ENCODE measurements at places on chromosomes 12 and 14. TPM values are rescaled to one million over a fixed set of nuclear protein-coding genes. Genes with fewer than 3 reads are reported as not detected.
A peak's percentile ranks its signal among the peaks of the same experiment; 100 is the strongest.

DNA sequence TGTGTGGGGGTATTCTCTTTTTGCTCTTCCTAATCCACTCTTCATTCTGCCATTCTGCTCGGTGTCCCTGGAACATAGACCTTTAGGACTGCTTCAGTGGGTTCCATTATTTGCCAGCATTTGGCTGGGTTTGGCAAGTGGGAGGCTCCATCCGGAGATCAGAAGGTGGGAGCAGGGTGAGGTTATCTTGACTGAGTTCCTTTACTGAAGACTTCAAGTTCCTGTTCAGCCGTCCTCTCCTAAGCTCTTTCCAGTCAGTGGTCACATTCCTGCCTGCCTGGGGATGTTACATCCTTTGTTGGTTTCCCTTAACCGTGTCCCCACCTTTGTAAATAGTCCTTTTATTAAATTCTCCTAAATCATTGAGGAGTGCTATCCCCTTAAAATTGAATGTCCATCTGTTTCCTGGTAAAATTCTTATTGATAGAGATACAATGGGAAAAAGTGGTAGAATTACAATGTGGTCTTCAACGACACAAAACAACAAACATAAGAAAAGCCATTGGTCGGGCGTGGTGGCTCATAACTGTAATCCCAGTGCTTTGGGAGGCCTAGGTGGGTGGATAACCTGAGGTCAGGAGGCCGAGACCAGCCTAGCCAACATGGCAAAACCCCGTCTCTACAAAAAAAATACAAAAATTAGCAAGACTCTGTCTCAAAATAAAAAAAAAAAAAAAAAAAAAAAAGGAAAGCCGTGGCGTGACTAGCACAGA lies 5.0 kb upstream of the MIA2 start:
- DNase-seq = no peak

DNA sequence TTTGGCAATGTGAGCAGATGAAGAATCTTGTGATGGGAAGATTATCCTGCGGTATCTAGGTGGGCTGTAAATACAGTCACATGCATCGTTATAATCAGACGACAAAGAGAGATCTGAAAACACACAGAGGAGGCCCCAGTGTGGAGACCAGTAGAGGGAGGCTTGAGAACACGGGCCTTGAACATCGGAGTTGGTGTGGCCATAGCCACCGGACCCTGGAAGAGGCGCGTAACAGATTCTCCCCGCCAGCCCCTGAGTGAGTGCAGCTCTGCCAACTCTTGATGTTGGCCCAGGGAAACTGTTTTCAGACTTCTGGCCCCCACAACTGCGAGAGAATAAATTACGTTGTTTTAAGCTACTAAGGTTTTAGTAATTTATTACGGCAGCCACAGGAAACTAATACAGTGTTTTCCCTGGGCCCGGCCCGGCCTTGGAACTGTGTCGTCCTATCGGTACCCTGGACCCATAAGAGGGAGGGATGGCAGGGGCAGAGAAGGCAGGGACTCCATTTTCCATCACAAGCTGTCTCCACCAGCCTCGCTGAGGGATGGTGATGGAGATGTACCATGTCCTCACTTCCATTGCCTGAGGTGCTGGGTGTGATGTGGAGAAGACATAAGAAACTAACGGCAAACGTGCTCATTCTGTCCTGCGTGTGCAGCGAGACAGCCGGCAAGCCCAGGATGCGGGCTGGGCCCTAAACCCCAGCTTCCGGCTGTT lies 91.6 kb downstream of the NTF3 start:
- DNase-seq = no peak

DNA sequence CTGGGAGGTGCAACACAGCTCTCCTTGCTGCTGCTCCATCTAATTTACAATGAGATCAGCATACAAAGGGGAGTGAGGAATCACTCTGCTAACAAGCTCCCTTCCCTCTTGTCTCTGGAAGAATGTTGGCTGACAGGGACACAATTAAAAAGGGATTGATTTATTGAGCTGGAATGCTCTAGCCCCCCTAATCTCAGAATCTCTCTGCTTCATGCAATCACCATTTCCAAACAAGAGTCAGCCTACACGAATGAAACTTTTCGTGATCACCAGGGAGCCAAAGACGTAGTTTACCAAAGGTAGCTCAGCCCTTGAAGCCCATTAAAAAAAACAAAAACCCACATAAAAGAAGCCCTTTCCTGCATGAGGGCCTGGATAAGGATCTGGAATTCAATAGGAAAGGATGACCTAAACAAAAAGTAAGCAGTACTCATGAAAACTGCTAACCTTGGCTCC lies 223.8 kb downstream of the C12orf75 start:
- DNase-seq = no peak

- no peak for DNase-seq
These were observed 216.1 kb downstream of the PPM1H start for GRCh38 chr12:62718762-62719426.

DNA sequence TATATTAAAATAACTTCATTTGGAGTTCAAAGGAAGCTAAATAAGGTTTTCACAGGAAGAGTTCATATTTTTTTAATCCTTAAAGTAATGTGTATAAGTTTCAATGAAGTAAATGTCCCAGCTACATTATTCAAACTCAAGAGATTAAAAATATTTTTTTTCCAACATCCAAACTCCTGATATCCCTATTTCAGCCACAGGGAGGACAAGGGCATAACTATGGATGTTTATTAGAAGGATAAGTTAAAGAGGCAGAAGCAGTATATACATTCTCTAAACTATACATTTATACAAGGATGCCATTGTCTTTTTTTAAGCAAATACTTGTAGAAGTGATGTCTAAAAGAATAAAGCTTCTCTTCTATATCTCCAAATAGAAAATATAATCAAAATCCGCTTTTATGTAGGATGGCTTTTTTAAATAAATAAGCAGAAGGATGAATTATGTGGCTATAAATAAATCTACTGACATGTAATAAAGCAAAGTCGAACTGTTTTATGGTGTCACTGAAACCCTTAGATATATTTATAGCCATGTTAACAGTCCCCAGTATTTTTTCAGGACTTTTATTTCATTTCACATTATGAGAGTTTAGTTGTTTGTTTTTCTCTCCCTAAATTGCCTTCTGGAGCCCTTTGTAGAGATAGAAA lies 936.5 kb downstream of the DIO2 start:
- no peak for DNase-seq

GRCh38 chr12:47741340-47741703 lies 16.0 kb upstream of the ENDOU start:
- peak; percentile 47 for DNase-seq

- no peak for DNase-seq
These were observed 168.7 kb downstream of the TTC7B start for GRCh38 chr14:90647473-90648005.

DNA sequence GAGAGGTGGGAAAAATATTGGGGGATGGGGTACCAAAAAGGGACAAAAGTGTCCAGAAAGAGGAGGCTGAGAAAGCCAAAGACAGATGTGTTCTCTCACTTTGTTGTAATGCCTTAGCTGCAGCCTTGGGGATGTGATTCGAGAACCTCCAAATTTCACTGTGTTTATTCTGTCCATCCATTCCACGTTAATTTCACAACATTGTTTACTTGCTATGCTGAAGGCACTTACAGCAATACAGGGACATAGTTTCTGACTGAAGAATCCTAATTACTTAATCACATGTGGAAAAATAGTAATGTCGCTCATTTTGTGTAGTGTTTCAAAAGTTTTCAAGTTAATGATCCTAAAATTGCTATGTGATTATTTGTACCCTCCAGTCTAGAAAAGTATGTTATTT lies 146.2 kb upstream of the SLC38A2 start:
- DNase-seq = no peak

DNA sequence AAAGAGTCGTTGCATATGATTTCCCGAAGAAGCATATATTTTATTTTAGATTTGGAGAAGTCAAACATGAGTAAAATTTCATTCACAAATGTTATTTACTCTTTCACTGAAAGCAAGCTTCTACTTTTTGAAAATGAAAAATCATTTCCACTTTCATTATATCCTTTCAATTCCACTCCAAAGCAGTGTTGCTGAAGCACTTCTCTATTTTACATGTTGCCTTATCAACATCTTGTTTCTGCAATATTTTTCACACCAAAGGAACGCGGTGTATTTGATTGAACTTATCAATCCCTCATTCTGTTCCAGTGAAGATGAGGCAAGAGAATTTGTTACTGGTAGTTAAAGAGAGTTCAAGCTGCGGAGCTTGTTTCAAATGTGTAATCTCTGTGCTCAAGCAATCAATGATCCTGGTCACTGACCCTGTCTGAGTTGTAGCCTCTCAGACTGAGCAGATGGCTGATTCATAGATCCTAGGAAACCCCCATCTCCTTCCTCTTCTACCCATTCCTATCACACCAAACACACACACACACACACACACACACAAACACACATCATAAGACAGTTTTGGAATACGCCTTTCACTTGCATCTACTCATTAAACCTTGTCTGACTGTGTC lies 236.2 kb upstream of the FLRT2 start:
- DNase-seq = no peak

DNA sequence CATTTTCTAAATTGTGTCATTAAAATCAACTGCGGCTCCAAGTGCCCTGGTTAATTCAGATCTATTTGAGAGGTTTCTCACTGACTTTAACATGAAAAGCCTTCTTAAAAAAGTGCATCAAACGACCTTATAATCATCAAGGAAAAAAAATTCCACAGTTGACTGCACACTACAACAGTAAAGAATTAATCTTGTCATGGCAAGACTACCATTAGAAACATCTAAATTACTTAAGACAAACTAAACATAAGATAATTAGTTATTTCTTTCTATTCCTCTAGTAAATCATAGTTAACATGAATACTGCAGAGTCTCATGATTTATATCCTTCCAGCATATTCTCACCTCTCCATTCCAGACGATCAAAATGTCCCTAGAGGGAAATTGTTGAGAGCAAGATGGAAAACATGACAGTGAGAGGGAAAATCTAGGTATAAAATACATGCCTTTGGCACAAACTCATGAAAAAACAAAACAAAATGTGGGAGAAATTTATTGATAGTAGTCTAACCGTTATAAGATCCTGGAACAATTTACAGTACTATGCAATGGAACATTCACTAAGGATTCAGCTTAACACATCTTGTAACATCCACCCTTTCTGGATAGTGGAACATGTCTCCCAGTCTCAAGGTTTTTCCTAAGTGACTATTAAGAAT lies 112.5 kb downstream of the PRKD1 start:
- DNase-seq = no peak

GRCh38 chr12:53004178-53004577 lies 2.1 kb upstream of the EIF4B start:
- no peak for DNase-seq

- DNase-seq = no peak
These were observed 17.1 kb downstream of the LRFN5 start for GRCh38 chr14:41623736-41624135.

DNA sequence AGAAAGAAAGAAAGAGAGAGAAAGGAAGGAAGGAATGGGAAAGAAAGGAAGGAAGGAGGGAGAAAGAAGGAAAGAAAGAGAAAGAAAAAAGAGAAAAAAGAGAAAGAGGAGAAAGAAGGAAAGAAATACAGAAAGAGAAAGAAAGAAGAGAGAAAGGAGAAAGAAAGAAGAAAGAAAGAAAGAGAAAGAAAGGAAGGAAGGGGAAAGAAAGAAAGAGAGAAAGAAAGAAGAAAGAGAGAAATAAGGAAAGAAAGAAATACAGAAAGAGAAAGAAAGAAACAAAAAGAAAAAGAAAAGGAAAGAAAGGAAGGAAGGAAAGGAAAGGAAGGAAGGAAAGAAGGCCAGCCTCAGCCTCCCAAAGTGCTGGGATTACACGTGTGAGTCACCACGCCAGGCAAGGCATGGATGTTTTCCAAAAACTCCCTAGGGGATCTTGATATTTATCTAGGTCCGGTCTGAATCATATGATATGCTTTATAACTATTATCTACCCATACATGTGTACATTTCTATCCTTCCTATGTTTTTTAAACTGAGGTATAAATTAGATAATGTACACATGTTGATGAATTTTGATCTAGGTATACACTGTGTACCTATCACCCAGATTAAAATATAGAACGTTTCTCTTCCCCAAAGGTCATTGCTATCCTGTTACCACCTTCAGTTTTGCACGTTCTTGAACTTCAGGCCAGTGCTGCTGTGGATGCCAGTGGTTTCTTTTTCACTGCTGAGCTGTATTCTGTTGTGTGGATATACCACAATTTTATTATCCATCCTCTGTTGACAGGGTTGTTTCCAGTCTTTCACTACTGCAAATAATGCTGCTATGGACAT lies 177.9 kb downstream of the RBM19 start:
- no peak for DNase-seq

- DNase-seq = no peak
These were observed 295.5 kb upstream of the ATXN7L3B start for GRCh38 chr12:74242088-74242487.

GRCh38 chr14:82911930-82912329 lies 1378.3 kb upstream of the SEL1L start:
- no peak for DNase-seq

DNA sequence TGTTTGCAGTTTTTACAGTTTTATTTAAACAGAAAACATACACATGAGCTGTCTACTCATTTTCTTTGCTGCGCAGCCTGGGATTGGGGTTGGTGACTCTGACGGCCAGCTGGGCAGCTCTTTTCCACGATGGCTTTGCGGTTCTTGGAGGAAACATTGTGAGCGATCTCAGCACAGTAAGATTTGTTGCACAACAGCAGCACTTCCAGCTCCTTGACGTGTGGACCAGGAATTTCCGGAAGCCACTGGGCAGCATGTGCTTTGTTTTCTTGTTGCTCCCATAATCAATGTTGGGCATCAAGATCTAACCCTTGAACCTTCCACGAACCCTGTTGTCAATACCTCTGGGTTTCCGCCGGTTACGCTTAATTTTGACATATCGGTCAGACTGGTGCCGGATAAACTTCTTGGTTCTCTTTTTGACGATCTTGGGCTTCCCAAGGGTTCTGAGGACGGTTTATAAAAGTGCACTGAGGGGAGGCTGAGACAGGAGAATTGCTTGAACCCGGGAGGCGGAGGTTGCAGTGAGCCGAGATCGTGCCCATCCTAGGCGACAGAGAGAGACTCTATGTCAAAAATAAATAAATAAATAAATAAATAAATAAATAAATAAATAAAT lies 21.8 kb downstream of the FKBP11 start:
- no peak for DNase-seq

DNA sequence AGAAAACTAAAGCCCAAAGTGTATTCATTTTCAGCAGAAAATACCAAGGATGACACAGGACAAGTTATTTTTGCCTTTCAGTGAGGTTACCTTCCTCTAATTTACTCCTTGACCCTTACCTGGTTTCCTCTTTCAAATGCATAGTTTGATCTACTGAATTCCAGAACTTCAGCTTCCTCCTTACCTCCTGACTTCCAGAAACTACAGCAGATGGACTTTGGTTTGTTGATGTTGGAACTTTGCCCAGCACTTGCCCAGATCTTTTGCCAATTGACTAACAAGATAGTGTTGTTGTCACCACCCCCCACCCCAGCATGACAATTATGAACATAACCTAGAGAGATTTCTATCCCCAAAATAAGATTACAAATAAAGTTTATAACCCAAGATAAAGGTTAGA lies 63.2 kb downstream of the NAV3 start:
- no peak for DNase-seq

GRCh38 chr12:75481774-75482173 lies 1.2 kb downstream of the GLIPR1 start:
- DNase-seq = no peak

Gene BDKRB1
- 5.3 TPM for total RNA-seq

Gene FAM234B
- 5.4 TPM for total RNA-seq

Gene GZMB
- 0.25 TPM for total RNA-seq

Gene IL26
- total RNA-seq = not detected

Gene EFCAB11
- total RNA-seq = 3.2 TPM

Gene KRT3
- not detected for total RNA-seq

Gene C12orf56
- total RNA-seq = not detected

Gene PLEKHG7
- 0.36 TPM for total RNA-seq

Gene LGALS3
- 265 TPM for total RNA-seq

Gene LRRC10
- not detected for total RNA-seq

Gene FAM181A
- not detected for total RNA-seq

Gene KLRC1
- total RNA-seq = not detected

Data from ovary (tissue), 10 donors.